NCI-H1417 treated with DMSO at 0.1 percent for 48 hours (cell line): ENCODE measurements at places on chromosomes 16 and 17.

- no peak for DNase-seq
Measured at GRCh38 chr17:70166615-70167014, 2.7 kb upstream of the KCNJ2 start.

- DNase-seq: peak; percentile 45
Measured at GRCh38 chr17:59512844-59513385, 52.5 kb upstream of the DHX40 start.

DNA sequence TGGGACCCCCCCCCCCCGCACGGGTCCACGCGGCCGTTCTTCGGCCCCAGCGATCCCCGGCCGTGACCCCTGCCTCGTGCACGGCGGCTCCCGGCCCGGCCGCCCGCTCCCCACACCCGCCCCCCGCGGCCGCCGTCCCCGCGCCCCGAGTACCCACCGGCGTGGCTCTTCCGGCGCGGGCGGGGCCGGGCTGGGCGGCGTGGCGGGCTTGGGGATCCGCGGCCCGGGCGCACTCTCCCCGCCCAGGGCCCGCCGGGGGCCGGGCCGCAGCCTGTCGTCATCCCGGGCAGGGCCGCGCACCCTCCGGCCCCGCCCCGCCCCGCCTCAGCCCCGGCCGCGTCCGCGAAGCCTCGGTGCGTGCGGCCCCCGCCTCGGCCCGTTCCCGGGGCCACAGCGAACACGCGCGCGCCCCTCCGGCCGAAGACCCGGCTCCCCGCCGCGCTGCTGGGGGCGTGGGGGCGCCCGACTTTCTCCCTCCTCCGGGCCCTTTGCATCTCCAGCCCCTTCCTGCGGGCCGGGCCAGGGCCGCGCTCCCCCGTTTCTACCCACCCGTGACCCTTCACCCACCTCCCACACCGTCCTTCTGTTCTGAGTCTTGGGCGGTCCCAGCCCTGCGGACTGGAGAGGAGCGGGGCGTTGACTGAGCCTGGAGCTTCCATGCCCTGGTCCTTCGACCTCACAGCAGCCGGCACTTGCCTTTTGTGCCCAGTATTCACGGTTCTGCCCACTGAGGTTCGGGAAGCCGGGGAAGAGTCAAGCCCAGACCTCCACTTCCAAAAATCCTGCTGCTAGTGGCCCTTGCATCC, 840 bp downstream of the MYO1C start:
- no peak for DNase-seq

GRCh38 chr17:43814714-43815113, 18.2 kb downstream of the MPP3 start:
- no peak for DNase-seq

- DNase-seq: no peak
Measured at GRCh38 chr17:42591411-42591810, 13.9 kb upstream of the PSMC3IP start.

- DNase-seq: no peak
Measured at GRCh38 chr17:38910325-38910724, 15.1 kb upstream of the LASP1NB start.

GRCh38 chr17:77388384-77389306, 247.9 kb downstream of the SEC14L1 start:
- DNase-seq: no peak

DNA sequence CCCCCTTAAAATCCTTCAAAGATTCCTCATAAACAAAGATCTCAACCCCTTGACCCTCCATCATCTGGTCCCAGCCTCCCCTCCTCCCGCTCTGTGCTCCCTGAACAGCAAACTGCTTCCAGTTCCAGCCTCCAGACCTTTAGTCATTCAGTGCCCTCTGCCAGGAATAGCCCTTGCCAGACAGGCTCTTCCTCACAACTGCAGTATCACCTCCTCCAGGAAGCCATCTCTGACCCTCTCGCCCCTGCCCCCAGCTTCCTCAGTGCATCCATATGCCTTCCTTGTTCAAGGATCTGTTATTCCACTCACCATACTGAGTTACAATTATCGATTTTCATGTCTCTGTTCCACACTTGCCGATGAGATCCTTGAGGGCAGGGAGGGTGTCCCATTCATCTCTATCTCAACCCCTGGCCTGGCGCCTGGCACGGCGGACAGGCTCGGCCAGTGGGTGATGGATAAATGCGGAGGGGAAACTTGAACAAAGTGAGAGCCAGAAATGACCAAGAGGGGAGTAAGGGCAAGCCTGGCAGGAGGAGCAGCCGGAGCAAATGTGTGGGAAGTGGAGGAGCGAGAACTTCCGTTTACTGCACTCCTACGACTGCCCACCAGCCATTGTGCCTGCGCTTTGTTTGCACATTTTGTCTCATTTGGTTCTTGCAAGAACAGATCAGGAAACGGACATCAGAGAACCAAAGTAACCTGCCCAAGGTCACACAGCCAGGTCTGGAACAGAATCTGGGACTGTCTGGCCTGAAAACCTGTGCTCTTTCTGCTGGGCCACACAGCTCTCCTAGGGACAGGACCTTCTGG, 2.0 kb upstream of the NXPH3 start:
- no peak for DNase-seq

GRCh38 chr16:89044418-89045180, 49.1 kb upstream of the ACSF3 start:
- DNase-seq: no peak
